ENCODE measurements at places on chromosomes 2 and 18.

DNA sequence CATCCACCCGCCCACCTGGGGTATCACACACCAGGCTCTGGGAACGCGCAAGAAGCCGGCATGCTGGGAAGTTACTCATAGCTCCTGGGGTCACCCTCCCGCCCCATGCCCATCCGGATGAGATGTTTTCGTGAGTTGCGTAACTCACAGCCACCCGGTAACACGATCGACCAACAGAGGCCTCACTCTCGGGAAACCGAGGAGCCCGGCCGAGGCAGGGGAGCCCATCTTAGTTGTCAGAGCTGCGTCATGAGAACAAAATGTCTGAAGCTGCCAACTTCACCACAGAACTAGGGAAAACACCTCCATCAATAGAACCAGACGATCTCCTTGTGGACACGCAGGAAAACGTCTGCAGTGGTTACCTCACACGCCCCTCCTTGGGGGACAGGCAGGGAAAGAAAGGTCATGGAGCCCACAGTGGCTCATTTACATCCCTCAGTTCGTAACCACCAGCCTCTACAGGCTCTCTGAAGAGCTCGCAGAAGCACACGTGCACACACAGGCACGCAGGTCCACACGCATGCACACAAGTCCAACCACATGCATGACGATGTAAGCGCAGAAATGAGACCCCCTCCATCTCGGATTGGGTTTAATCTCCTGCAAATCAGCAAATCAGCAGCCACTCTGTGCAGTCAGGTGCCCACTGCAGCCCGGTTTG lies 26.2 kb downstream of the ADI1 start:
- peak; percentile 68 for DNase-seq

- DNase-seq: no peak
These were observed 21.7 kb downstream of the RBMS1 start for GRCh38 chr2:160471950-160472349.

DNA sequence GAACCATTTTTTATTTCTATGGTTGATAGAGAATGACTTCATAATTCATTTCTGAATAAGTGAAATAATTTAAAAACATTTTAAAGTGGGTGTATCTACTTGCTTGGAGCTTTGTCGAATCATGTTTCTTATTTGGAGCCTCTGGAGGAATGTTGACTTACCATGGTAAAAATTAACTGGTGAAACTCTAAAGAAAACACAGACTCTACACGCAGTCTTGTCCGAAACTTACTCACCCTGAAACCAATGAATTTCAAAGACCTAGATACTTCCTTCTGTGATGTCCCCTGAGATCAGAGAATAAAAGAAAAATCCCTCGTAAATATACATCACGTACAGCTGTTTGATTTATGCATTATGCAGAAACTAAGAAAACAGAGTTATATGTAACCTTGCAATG lies 665.2 kb upstream of the NRXN1 start:
- no peak for DNase-seq

- no peak for DNase-seq
These were observed 215.5 kb downstream of the TFCP2L1 start for GRCh38 chr2:121069434-121069969.

DNA sequence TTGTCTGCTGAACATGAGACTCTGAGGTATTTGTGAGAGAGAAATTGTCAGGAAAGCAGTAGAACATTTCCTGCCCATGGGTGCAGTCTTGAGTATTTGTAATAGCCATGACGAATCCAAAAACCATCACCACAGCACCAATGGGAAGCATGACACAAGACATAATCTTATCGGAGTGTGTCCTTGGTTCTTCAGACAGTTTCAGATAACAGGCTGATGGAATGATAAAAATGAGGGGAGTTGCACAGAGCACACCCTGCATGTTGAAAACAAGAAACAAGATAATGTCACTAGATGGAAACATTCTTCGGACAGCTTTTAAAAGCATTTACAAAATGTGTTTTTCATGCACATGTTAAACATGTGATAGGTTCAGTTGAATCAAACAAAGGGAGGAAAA lies 56.9 kb downstream of the SLC38A11 start:
- peak; percentile 67 for DNase-seq

- peak; percentile 58 for DNase-seq
These were observed 1.1 kb upstream of the HOXD8 start for GRCh38 chr2:176128172-176128981.

DNA sequence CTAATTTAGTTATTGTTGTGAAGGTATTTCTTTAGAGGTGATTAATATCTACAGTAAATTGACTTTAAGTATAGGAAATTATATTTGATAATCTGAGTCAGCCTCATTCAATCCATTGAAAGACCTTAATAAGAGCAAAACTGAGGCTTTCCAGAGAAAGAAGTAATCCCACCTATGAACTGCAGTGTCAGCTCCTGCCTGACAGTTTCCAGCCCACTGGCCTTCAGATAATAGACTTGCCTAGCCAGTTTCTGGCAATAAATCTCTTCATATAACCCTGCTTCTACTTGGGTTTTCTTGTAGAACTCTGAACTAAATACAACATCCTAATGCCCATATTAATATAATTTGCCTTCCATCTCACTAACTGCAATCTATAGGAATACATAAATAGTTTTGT lies 437.9 kb upstream of the UBE2E3 start:
- no peak for DNase-seq

GRCh38 chr18:61743775-61744531 lies 148.9 kb downstream of the RNF152 start:
- peak; percentile 27 for DNase-seq

GRCh38 chr2:16855183-16855582 lies 189.5 kb upstream of the CYRIA start:
- no peak for DNase-seq

DNA sequence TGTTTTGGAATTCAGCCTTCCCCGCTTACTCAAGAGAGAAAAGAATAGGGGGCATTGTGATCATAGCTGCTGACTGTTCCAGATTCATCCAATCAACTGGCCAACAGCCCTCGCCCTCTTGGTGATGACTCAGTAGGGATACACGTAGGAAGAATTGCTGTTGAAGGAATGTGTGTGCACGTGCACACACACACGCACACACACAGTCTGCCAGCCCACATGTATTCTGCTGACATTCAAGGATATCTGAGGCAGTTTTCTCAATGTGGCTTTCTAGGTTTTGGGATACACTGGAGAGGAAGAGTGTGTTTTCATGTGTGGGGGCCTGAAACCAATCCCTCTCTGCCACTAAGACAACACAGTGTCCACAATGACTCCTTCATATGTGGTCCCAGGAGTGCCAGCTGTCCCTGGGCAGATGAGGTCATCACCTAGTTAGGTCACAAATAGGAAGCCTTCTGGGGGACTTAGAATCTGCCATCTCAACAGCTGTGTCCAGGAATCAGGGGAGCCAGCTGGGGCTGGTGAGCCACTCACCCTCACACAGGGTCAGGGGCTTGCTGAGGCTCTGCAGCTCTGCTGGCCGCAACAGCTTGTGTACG lies 352.6 kb downstream of the SS18 start:
- peak; percentile 98 for DNase-seq

DNA sequence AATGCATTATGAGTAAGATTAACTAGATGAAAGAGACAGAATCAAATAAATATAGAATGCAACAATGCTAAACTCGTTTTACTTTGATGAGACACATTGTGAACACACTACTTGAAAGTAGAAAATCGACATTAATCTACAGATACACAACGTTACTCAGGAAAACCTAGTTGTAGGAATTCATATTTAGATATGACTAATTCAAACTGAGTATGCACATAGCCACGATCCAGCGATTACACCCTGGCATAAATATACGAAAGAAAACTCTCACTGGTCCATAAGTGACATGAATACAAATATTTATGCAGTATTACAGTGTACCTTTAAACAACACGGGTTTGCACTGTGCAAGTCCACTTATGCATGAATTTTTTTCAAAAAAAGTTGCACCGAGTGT lies 485.6 kb downstream of the TMX3 start:
- DNase-seq: no peak

- peak; percentile 87 for DNase-seq
These were observed 8.3 kb downstream of the TM4SF20 start for GRCh38 chr2:227370791-227371312.

GRCh38 chr2:72220170-72220569 lies 72.5 kb upstream of the CYP26B1 start:
- DNase-seq: peak; percentile 26

GRCh38 chr2:120830096-120830830 lies 94.6 kb downstream of the GLI2 start:
- DNase-seq: no peak

DNA sequence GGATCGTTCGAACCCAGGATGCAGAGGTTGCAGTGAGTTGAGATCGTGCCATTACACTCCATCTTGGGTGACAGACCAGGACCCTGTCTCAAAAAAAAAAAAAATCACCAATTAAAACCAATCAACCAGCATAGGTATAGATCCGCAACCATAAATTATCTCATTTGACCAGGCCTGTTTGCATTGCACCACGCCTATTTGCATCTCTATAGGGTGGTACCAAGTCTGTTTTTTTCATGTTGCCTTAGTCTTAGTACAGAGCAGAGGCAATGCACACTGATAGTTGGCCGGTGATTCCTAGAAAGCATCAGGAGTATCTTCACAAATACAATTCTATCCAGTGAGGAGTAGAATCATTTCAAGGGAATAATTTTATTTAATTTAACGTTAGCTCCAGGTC lies 9.3 kb upstream of the NPC1 start:
- DNase-seq: no peak

DNA sequence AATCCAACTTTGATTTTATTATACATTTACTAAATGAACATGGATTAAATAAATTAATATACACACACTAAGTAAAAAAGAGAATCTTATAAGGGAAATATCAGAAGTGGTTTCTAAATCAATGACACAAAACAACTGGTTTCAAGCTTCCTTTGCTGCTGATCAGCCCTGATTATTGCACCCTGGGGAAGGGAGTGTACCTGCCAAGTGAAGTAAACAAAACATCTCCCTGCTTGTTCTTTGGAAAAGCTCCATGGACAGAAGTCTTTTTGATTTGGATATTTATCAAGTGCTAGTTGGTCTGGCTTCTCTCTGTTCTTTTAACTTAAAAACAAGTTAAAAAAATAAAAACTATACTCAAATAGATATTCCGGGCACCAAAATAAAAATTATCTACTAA lies 190.1 kb downstream of the PDE11A start:
- DNase-seq: no peak

GRCh38 chr18:21361307-21361880 lies 119.4 kb downstream of the GREB1L start:
- peak; percentile 4 for DNase-seq

DNA sequence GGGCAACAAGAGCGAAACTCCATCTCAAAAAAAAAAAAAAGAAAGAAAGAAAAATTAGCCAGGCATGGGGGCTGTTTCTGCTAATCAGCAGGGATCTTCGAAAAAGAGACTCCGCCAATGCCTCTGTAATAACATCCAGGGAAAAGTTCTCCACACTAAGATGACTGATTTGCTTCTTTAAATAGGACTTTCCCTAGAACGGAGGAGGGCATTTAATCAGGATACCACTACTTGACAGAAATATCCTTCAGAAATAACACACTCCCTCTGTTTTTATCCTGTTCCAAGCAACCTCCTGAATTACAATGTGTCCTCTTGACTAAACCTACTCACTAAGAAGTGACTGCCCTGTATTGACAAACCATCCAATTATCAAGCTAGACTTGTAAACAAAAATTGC lies 21.7 kb downstream of the REV1 start:
- DNase-seq: no peak

DNA sequence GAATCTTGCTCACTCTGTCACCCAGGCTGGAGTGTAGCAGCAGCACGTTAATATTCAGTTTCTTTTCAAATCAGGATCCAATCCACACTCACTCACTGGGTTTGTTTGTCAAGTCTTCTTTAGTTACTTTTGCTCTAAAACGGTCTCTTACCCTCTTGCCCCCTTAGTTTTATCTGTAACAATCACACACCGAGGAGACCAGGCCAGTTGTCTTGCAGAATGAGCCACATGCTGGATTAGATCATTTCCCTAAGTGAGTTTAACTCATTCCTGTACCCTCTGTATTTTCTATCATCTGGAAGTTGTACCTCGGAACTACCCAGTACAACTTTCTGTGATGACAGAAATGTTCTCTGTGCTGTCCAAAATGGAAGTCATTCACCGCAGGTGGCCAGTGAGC lies 20.7 kb upstream of the TOGARAM2 start:
- DNase-seq: no peak

GRCh38 chr18:76640438-76640837 lies 145.4 kb upstream of the ZNF516 start:
- DNase-seq: no peak

- no peak for DNase-seq
These were observed 723.1 kb downstream of the TMEM182 start for GRCh38 chr2:103484906-103485305.

- no peak for DNase-seq
These were observed 63.0 kb downstream of the WDR75 start for GRCh38 chr2:189504238-189504637.

DNA sequence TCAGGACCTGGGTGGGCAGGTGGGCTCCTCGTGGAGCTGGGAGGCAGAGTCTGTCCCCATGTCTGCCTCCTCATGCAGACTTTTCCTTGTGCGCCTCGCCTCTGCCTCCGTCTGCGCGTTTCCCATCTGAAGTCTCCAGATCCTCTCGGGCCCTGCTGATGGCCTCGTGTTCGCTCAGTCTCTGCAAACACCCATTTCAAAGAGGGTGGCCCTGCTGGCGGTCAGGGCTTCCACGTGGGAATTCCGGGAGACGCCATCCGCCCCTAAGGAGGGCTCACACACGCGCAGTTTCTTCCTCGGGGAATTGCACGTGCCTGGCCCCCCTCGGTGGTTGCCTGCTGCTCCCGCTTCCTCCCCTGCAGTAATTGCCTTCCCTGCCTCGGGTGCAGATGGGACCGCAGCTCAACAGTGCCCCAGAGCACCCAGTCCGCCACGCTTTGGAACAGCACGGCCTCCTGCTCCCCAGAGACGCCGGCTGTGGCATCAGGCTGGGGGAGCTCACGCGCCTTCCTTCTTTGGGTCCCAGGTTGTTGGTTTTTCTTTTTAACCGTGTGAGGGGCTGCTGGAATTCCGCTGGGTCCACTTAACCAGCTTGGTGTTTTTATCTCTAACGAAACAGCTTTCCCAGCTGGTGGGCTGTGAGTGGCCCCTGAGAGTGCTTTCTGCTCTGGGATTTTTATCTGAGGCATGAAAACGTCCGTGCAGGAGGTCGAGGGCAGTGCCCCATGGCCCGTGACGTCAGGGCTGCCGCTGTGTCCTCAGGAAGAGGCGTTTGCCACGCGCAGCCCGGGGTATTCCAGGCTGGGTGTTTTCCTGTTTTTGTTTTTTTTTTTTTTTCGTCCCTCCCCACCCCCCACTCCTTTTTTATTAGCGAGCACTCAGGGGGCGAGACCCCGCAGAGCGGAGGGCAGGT lies 16.1 kb downstream of the NFATC1 start:
- DNase-seq: no peak

DNA sequence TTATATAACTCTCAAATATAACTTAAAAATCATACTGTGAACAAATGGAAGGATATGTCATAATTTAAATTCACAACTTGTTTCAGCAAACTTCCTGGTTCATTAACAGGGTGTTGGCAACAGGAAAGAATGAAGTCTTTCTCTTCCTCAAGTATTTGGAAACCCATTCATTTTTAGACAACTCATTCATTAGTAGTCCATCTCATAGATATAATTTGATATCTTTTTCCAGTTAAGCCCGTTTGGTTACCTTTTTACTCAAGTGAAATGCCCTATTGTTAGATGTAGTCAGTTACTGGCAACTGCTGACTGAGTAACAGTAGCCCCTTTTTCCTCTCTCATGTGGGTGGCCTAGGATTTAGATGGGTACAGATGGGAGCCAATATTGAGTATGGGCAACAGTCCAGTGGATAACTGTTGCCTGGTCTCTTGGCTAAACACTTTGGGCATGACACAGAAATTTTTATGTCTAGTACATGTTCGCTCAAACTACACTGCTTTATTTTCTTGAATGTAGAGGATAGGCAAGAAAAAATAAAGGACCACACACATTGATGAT lies 4.6 kb upstream of the UGP2 start:
- no peak for DNase-seq

- DNase-seq: no peak
These were observed 47.8 kb upstream of the RHOB start for GRCh38 chr2:20398956-20399567.

Data from fibroblast of upper back skin (primary cell).